Natural killer cell treated with Interleukin-12 subunit alpha and Interleukin-12 subunit beta and Interleukin-15 and Interleukin-18, amount 100 ng/mL, for 72 hours (primary cell): ENCODE measurements at places on chromosomes 12 and 14. TPM values are rescaled to one million over a fixed set of nuclear protein-coding genes. Genes with fewer than 3 reads are reported as not detected.

The ST8SIA1 gene
- 0.19 TPM for total RNA-seq

The CMA1 gene
- total RNA-seq, result not detected

The RFX4 gene
- total RNA-seq, result not detected

The C1R gene
- 1.7 TPM for total RNA-seq

The SDS gene
- not detected for total RNA-seq

The OAS2 gene
- 59.2 TPM for total RNA-seq

The CLEC1A gene
- not detected for total RNA-seq

The IAPP gene
- not detected for total RNA-seq

The SLC17A8 gene
- total RNA-seq, result not detected

The DHRS2 gene
- total RNA-seq, result 1.5 TPM

The GPR33 gene
- not detected for total RNA-seq

The MED6 gene
- 66.8 TPM for total RNA-seq

The ADCY4 gene
- total RNA-seq, result 1.9 TPM

The ASB2 gene
- 12.3 TPM for total RNA-seq

The RNU4-1 gene
- total RNA-seq, result 1,386 TPM

The PMCH gene
- total RNA-seq, result not detected
